Uterine smooth muscle cell (primary cell): ENCODE measurements at places on chromosomes 7 and 10. TPM values are rescaled to one million over a fixed set of nuclear protein-coding genes. Genes with fewer than 3 reads are reported as not detected.

The GIMAP6 gene
- total RNA-seq = 0.11 and 0.25 TPM in 2 replicates

The CAMK2B gene
- total RNA-seq = under 0.01 TPM in 1 of 2 replicates, not detected in the other

The NPY gene
- not detected in 2 replicates for total RNA-seq

The NPY4R gene
- 0.50 TPM in 1 of 2 replicates, not detected in the other for total RNA-seq

The IL2RA gene
- not detected in 2 replicates for total RNA-seq

The TMEM236 gene
- 0.11 and 0.12 TPM in 2 replicates for total RNA-seq

The CUL2 gene
- 38.6 and 55.3 TPM in 2 replicates for total RNA-seq

The ASAH2 gene
- total RNA-seq = 0.75 and 0.77 TPM in 2 replicates

The UFSP1 gene
- 7.2 and 9.9 TPM in 2 replicates for total RNA-seq

The PRKG1 gene
- total RNA-seq = 26.3 and 38.7 TPM in 2 replicates

The SH2D4B gene
- total RNA-seq = not detected in 2 replicates

The ARHGAP12 gene
- total RNA-seq = 52.8 and 70.7 TPM in 2 replicates

The GSTO1 gene
- total RNA-seq = 293 and 461 TPM in 2 replicates

The LRRD1 gene
- 0.11 TPM in 1 of 2 replicates, not detected in the other for total RNA-seq

The CDCA7L gene
- total RNA-seq = 64.7 and 81.7 TPM in 2 replicates
